ENCODE measurements at places on chromosomes 6 and 20. TPM values are rescaled to one million over a fixed set of nuclear protein-coding genes. Genes with fewer than 3 reads are reported as not detected.
A peak's percentile ranks its signal among the peaks of the same experiment; 100 is the strongest.

Gene NRSN2
- total RNA-seq, result 48.3 TPM

Gene SRSF12
- total RNA-seq, result 0.54 TPM

Gene C6orf132
- total RNA-seq, result 10.3 TPM

Gene OGFRL1
- total RNA-seq, result 106 TPM

Gene CD24
- total RNA-seq, result 299 TPM

Gene VGLL2
- total RNA-seq, result not detected

Gene SPDEF
- total RNA-seq, result not detected

Gene ERVFRD-1
- not detected for total RNA-seq

Gene DNAH8
- not detected for total RNA-seq

Gene GNMT
- 0.17 TPM for total RNA-seq

Gene GRM1
- not detected for total RNA-seq

Gene PLTP
- 10.6 TPM for total RNA-seq

Gene GDAP1L1
- not detected for total RNA-seq

GRCh38 chr6:108673602-108674001 lies 112.9 kb downstream of the FOXO3 start:
- DNase-seq, result peak; percentile 83

GRCh38 chr6:150046943-150047342 lies 21.6 kb upstream of the RAET1L start:
- DNase-seq, result no peak

DNA sequence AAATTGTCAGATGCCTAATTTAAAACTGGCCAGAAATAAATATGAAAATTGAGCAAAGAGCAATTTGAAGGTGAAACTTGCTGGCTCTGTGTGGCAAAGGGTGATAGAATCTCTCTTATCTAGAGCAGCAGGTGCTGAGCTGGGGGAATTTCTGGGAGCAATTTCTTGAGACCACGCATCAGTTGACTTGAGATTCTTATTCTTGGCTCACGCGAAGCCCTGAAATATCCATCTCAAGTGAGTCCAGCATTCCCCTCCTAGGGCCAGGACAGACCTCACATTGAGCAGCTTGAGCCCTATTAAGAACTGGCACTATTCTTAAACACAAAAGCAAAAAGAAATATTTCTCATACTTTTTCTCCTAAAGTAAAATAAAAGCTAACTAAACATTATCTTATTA lies 66.3 kb downstream of the MAP7 start:
- DNase-seq, result no peak

- DNase-seq, result peak; percentile 49
These were observed 5.3 kb upstream of the TNFAIP3 start for GRCh38 chr6:137861550-137862337.

- no peak for DNase-seq
These were observed 548 bp upstream of the BCAS4 start for GRCh38 chr20:50794181-50794845.

DNA sequence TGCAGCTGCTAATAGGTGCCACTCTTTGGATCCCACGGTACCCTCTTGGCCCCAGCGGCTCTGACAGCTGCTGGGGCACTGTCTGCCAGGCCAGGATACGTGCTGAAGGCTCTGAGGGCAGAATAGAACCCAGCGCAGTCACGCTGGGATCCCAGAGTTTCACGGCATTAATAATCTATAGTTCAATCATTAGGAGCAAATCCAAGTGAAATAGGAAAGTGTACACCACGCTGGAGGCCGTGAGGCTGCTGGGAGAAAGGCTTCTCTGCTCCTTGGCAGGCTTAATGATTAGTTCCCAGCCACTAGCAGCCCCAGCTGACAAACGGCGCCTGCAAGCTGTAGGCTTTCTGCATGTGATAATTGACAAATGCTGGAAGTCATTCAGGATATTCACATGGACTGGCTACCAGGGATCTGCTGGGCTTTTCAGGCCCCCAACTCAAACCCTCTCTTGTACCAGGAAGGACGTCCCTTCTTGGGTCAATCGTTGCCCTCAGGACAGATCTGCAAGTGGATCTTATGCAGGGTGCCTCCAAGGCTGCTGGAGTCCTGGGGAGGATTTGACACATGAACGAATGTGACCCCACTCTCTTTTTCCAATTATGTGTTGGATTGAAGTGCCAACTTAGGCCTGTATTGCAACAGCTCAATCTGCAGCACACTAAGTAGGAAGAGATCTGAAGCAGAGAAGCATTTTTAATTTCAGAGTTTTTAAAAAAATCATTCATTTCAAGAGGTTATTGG lies 50.1 kb upstream of the INSM1 start:
- DNase-seq, result no peak

DNA sequence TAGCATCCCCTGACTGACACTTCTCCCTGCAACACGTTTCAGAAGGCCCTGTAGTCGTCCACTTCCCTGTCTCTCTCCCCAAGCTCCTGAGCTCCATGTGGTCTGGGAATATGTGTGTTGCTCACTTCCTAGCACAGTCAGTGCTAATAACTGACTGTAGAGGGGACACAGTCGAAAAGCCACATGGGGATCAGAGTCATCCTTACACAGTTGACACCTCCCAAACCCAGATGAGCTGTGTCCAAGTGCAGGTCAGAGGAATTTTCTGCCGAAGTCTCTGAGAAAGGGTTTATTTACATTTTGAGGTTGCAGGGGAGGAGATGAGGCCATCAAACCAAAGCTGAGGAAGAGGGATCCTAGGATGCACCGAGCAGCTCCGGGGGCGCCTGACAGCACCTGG lies 3.5 kb upstream of the ADAM33 start:
- DNase-seq, result no peak

DNA sequence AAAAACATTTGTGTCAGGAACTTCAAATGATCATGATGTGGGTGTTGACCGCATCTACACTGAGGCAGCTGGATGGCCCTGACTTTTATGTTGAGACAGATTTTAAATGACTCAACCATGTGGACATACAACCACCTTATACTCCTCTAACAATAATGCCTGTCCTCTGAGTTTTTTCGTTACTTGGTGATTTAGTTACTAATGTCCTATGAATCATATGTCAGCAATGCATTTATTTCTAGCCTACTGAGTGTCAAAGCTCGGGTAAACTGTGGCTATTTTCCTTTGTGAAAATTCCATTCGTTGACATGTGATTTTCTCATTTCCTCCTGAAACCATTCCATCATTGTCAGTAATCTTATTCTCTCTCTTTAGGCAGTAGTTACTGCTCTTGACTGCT lies 38.9 kb upstream of the NKX2-4 start:
- DNase-seq, result peak; percentile 93

DNA sequence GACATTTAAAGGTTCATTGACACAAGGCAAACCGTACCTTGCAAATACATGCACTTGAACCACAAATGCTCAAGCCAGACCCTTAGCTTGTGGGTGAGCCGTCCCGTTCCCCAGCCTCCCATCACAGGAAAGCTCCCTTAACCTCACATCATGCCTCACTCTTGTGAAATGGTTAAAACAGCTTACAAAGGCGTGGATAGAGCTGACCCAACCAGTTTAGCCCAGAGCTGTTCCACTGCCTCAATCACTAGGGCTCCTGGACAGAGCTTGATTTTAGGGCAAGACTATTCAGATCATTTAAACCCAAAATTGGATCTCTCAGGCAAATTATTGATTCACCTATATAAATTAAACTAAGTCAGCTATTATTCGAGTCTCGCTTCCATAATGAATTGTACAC lies 229.6 kb upstream of the TAB2 start:
- no peak for DNase-seq

- DNase-seq, result no peak
These were observed 345.2 kb upstream of the RSPO3 start for GRCh38 chr6:126773112-126773805.

- peak; percentile 23 for DNase-seq
These were observed 37.8 kb downstream of the HCRTR2 start for GRCh38 chr6:55212156-55212555.

GRCh38 chr6:129817821-129818220 lies 43.3 kb downstream of the TMEM244 start:
- no peak for DNase-seq

GRCh38 chr20:845226-845868 lies 11.8 kb downstream of the FAM110A start:
- no peak for DNase-seq

DNA sequence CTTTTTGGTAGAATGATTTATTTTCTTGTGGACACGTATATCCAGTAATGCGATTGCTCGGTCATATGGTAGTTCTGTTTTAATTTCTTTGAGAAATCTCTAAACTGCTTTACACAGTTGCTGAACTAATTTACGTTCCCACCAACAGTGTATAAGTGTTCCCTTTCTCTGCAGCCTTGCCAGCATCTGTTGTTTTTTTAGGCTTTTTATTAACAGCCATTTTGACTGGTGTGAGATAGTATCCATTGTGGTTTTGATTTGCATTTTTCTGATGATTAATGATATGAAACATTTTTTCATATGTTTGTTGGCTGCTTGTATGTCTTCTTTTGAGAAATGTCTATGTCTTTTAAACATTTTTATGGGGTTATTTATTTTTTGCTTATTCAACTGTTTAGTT lies 196.7 kb downstream of the MOXD1 start:
- no peak for DNase-seq

GRCh38 chr6:24831771-24832716 lies 33.3 kb upstream of the ARMH2 start:
- no peak for DNase-seq

DNA sequence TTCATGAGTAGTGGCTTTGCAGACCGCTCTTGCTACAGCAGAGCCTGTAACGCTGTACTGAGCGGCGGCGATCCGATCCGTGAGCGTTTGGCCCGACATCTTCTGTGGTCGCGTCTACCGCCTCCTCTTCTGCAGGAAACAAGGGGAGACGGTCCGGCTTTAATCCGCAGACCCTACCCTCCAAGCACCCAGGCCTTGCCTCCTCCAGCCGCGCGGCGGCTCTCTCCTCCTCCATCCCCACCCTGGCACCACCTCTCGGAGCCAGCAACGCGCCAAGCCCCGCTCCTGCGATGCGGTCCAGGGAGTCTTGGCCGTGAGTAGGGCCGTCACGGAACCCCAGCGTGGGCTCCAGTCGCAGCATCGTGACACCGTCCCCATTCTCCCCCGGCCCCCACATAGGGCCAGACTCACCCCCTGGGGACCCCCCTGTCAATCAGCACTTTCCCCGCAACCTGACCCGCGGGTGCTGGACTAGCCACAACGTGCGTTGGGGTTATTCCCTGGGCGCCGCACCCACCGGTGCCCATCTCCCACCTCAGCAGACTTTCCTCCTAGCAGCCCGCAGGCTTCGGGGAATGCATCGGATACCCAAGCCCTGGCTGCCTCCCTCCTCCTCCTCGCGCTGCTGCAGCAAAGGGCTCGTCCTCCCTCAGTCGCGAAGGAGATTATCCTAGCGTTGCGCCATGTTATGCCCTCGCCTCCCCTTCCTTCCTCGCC lies 914 bp downstream of the SNAP91 start:
- DNase-seq, result no peak

- peak; percentile 96 for DNase-seq
These were observed 67.0 kb upstream of the SIRPA start for GRCh38 chr20:1827974-1828785.

DNA sequence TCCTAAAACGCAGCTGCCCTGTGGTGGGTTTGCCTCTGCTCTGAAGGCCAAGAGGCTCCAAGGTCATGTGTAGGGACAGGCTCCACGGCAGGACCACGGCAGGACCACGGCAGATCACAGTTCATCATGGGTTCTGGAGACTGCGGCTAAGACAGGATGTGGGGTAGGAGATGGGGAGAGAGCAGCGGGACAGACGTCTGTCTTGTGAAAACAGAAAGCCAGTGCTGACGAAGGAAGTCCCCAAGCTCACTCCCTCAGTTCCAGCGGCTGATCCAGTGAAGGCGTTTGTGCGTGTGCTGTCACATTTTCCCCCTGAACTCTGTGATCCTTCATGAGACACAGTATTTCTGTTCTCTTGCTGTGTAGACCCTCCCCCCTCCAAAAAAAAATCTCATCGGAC lies 67.9 kb upstream of the PTGIS start:
- DNase-seq, result no peak

DNA sequence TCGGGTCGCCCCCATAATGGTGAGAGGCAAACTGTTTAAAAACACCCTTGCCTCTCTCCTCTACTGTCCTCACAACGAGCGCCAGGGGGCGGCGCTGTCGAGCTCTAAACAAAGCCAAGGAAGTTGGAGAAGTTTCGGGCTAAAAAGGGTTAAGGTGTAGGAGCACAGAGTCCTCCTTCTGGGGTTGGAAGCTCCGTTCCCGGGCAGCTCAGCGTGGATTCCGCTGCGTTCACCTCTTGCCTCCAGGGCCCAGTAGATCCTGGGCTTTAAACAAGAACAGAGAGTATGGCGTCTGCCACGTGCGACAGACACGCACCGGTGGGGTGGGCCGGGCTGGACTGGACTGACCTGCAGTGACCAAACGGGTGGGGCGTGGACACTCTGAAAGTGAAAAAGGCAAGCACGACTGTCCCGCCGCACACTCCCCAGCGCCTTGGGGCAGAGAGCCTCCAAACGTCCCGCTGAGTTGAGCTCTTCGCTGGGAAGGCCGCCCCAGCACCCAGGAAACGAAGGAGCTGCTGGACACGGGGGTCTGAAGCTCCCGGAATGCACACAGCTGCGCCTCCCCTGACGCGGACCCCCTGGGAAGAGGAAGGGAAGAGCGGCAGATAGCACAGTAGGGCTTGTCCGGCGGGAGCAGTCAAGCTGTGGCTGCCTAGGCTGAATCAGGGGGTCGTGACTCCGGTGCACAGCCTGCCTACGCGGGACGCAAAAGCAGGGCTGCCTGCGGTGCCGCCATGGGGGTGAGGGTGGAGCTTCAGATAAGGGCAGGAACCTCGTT lies 1.6 kb upstream of the THBD start:
- peak; percentile 63 for DNase-seq

DNA sequence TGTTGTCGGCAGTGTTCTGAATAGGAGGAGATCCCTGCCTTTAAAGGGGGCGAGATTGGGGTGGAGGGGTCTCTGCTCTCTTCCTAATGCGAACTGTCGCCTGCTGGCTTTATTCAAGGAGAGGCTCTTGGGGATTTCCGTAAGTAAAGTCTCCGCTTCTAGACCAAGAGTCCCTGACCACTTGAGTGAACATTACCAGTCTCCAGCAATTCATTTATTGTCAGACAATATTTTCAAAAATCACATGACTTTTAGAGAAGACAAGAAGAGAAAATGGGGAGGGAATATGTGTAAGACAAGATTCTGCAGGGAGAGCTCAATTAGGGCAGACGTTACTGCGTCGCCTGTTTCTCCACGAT lies 21.2 kb downstream of the POM121L2 start:
- DNase-seq, result no peak

DNA sequence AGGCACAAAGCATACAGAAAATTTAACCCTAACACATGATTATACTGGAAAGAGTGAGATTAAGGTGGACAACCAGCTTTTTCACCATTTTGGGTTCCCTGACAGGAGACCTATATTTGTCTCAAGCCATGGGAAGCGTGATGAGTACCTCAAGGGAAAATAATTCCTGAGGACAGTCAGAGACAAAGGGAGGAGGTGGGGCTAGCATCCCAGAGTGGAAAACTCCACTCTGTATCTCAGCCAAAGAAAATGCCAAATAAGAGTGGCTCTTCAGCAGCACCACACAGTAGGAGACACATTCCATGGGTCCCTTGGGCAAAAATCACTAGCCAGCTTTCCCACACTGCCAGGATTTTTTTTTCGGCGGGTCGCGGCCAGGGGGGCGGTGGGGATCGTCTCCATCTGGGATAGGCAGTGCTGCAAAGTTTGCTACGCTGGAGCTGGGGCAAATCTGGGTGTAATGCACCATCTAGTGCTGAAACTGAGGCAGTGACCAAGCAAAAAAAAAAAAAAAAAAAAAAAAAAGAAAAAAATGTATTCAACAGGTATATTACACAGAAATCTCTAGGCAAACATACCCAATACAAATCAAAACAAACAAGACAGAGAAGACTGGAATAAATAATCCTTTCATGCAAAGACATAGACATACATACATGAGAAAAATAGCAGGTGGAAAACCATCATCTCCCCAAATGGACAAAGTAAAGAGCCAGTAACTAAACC lies 77.3 kb upstream of the SLC35F1 start:
- peak; percentile 33 for DNase-seq
